ENCODE measurements at places on chromosomes 5 and 9.

- DNase-seq, result no peak
These were observed 1.1 kb downstream of the CD14 start for GRCh38 chr5:140631831-140632365.

DNA sequence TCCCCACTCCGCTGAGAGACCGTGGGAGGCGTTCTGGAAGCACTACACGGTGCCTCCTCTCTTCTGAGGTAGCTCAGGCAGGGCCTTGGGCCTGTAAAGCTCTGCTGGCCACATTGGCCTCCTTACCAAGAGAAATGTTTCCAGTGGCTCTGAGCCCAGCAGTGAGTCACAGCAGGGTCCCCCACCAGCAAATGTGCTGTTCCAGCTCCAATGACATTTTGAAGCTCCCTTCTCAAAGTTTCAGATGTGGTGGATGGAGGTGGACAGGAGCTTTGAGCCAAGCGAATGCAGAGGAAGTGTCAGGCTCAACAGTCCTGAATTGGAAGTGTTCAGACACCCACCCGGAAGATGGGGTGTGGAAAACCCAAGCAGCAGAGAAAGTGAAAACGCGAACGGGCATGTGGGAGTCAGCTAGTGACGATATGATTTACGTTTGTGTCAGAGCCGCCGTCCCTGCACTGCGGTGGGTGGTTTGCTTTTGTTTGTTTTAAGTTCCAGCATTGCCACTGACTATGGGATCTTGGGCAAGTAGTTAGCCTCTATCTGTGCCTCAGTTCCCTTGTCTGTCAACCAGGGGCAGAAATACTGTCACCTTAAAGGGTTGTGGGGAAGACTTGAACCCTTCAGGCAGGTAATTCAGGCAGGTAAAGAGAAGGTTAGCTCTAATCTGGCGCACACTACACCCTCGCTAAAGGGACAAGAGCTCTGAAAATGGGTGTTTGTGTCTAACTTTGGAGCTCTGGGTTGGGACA, 38.2 kb downstream of the C5orf15 start:
- DNase-seq, result no peak

DNA sequence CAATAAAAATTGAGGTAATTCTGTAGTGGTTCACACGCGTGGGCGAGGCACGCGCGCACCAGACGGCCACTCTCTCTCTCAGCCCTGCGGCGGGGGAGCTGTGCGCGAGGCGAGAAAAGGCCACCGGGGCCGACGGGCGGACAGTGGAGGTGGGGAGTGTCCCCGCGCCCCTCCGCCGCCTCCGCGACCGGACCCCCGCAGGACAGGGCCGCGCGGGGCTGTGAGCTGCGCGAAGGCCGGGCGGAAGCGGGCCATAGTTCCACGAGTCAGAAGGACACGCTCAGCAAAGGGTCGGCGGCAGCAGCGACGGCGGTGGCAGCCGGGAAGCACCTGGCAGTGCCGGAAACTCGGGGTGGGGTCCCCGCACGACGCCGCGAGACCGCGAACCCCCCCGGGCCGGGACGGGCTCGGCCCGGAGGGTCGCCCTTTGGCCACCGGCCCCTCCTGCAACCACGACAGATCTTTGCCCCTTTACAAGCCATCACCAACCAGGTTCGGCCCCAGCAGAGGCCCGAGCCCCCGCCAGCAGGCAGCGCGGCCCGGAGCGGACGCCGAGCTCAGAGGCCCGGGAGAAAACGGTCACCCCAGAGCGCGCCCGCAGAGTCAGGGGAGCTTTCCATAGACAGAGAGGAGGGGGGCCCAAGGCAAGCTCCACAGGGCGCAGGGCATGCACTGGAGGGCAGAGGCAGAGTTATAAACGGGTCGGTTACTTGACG, 60.9 kb downstream of the ZNF354C start:
- no peak for DNase-seq

DNA sequence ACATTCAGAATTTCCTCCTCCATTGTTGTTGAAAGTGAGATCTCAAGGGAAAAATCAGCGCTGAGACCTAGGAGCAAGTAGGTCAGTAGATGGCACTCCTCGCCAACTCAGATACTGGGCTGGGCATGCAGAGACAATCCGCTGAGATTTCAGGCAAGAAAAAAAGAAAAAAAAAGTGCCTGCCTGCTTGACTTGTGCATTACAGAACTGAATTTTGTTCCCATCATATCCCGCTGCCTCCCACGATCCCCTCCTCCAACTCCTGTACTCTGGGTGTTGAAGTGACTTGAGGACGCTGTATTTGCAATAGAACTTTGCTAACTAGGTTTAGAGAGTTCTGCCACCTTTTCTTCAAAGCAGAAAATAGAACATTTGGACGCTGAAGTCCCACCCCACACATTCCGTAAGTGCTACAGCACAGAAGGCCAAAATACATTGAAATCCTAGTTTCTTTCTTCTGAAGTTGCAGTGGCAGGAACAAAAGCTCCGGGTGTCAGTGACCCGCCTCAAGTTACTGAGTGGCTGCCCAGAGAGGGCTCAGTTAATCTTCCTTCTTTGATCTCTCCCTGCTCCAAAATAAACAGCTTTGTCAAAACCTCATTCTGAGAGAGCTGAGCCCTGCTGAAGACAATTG, 265.8 kb downstream of the MLLT3 start:
- no peak for DNase-seq

GRCh38 chr5:147234825-147235635, at the start of gene STK32A:
STK32A (plus strand) TSS chr5:147235026; CDS start chr5:147239635, 4,609 bp downstream.
- DNase-seq, result peak; percentile 25

DNA sequence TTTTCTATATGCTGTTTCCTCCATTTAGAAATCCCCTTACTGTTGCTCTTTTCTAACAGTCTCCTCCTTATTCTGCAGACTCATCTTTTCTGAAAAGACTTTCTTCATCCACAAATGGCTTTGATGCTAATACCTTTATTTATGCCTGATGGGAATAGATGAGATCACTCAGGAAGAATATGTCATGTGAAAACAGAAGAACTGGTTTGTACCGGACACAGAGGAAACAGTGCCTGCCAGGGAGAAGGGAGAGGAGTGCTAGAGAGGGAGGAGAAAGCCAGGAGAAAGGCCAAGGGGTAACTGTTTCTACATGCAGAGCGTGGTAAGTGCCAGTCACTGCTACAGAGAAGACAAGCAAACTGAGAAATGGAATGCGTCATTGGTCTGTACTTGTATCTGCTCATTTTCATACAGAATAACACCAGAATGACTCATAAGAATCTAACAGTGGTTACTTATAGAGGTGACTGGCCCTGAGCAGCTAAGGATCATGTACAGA, 45.9 kb upstream of the PJA2 start:
- no peak for DNase-seq

- DNase-seq, result no peak
These were observed 30.9 kb upstream of the CEP72 start for GRCh38 chr5:581266-581665.

DNA sequence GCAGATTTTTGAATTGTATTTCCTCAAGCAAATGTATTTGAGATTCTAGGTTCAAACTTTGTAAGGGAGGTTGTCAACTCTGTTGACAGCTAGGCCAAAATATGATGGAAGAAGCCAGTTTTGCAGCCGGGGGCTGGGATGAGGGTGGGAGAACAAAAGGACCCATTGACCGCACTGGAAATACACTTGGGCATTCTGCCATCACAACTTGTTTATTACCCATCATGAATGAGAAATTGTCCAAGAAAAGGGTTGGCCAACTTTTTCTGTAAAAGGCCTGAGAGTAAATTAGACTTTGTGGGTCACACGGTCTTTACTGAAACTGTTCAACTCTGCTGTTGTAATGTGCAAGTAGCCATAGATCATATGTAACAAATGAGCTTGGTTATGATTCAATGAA, 221.3 kb upstream of the KLF9 start:
- no peak for DNase-seq

DNA sequence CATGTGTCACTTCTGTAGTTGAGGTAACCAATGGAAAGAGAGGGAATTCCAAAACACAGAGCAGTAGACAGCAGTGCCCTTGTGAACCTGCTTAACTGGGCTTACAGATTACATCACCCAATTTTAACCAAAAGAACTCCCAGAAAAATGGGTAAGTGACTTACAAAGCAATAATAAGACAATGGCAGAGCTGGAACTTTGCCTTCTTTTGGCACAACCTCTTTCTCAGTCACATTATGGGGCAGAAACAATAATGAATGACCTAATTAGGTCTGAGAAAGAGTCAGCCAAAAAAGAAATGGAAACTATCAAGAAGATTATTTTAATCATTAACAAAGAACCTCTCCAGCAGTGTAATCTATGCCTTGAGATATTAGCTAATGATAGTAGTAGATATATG, 146.5 kb downstream of the SPATA31D1 start:
- no peak for DNase-seq

- DNase-seq, result no peak
These were observed 50.5 kb upstream of the MAMDC2 start for GRCh38 chr9:69993110-69993509.

Data from D721Med (cell line).